Stimulated activated CD4-positive, alpha-beta T cell treated with anti-CD3 and anti-CD28 coated beads, Interleukin-2, amount 100 ng/mL, for 48 hours (primary cell): ENCODE measurements at places on chromosomes 3 and 15.

DNA sequence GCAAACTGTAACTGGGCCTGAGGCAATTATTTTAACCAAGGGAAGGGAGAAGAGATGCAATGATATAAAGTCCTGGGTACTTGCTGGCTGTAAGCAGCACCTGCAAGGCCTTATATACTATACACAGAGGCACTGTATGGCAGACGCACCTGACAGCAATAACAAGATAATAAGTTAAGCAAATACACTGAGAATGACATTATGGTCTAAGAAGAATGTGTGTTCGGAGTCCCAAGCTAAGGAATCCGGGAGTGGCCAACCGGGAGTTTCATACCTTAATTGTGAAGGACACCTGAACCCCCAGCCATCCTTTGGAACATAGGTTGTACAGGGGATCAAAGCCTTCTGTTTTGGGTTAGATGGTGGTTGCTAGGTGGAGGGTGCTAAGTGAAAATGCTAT is 13.7 kb downstream of the FAM240A start:
- no peak for DNase-seq

GRCh38 chr15:92385096-92385495 is 8.6 kb upstream of the ST8SIA2 start:
- no peak for DNase-seq

DNA sequence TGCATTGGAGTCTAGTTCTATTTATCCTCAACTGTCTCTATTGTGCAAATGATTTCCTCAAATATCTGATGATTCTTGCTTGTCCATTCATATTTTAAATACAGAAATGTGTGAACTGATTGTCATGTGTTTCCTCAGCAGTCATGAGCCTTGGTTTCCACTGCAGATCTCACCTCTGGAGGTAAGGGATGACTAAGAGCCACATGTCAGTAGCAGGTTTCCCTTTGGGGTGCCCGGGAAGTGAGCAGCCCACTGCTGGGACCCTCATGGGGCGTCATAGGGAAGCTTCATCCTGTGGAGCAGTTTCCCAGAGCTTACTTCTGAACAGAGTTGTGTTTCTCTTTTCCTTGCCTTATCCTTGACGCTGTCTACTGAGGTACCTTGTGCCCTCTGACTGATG is 149.2 kb upstream of the TOPAZ1 start:
- no peak for DNase-seq

DNA sequence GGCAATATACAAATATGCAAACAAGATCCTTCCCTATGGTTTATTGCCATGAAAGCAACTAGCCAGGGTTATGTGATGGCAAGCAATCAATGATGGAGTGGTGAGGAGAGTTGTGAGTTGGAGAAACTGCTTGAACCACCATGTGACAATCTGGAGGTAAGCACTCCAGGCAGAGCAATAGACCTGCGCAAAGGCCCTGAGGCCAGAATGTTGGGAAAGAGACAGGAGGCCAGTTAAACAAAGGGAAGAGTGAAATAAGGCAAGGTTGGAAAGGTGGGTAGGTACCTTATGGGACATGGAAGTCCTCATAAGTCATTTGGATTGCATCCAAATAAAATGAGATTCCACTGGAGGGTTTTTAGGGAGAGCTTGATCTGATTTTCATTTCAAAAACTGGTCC is 80.0 kb upstream of the WNT5A start:
- no peak for DNase-seq

DNA sequence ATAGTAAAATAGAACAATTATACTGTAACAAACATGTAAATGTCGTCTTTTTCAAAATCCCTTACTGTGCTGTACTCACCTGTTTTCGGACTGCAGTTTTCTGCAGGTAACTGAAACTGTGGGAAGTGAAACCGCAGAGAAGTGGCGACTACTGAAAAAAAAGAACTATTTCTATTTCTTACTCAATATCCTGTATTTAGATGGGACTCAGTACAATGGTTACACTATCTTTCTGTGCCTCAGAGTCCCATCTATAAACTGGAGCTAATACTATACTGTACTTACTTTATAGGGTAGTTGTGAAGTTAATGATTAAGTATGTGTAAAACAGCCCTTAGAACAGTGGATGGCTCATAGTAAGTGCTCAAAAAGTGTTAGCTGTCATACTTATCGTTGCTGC is 14.3 kb upstream of the P2RY12 start:
- DNase-seq = no peak

DNA sequence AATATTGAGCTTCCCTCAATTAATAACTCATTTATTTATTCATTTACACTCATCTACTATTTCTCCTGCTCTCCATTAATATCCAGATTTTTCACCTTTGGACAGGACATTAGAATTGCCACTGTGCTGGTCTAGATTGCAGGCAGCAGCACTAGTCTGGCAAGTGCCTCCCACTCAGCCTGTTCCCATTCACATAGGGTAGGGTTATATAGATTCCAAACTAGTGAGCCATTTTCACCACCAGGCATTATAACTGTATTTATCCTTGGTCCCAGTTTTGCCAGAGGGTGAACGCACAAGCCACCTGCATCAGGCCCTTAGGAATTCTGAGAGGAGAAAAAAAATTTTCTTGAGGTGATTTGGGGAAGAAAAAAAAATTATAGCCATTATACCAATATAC is 44.5 kb downstream of the ANAPC13 start:
- no peak for DNase-seq

GRCh38 chr3:46670000-46670890 is 23.2 kb downstream of the ALS2CL start:
- no peak for DNase-seq

GRCh38 chr15:42375941-42376340 is 16.6 kb downstream of the CAPN3 start:
- no peak for DNase-seq
